ENCODE measurements at places on chromosomes 12 and 14.

DNA sequence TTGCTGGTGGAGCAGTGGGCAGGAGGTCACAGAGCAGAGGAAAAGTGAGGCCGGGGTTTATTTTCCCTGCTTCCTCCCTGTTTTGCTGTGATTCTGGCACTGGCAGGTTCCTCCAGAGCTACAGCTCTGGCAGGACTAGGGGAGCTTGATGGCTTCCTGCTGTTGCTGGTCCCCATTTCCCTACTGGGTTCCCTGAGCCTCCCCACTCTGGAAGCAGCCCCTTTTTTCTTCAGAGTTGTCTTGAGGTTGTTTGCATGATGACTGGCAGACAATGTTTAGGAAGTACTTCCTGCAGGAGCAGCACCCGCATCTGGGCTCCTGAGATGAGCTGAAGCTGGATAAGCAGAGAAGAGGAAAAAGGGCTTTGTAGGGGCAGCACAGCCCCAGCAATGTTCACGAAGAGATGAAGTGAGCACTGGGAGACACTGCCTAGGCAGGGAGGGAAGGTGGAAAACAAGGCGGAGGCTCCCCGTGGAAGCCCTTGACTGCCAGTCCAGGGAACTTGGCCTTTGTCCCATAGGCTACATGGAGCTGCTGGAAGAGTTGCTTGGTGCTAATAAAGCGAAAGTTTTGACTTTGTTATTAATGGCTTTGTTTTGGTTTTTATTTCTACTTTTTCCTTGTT lies 126.9 kb downstream of the SLC38A6 start:
- no peak for DNase-seq

DNA sequence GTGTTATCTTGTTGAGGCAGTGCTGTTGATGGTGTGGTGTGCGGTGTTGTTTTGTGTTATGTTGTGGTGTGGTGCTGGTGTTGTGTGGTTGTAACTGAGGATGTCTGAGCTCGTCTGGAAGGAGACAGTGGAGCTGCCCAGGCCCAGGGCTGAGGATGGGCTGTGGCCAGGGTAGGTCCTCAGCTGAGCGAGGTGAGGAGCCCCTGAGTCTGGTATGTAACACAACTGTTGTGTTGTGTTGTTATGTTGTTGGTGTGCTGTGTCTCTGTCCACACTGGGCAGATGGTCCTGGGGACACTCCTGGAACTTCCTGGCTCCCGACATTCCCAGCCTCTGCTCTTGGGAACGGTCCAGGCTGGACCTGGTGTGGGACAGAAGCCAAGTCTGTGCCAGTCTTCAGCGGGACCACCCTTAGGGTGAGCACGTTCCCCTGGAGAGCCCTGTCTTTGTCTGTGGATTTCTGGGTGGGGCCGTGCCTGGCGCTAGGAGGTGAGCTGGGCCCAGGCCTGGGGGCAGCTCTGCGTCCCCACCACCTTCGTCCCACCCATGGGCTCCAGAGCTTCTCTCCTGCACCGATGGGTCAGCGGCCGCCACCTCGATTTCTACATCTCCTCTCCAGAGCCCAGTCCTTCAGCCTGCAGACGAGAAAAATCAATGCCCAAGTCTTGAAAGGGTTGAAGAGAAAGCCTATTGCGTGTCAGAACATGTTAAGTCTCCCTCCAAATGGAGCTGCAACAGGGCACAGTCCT lies 27.4 kb upstream of the SFSWAP start:
- DNase-seq, result no peak

- no peak for DNase-seq
Measured at GRCh38 chr14:74478996-74479635, 14.0 kb downstream of the NPC2 start.

- DNase-seq, result no peak
Measured at GRCh38 chr14:101929096-101929495, 35.3 kb upstream of the DYNC1H1 start.

GRCh38 chr12:56995930-56996496 lies 10.3 kb downstream of the ZBTB39 start:
- DNase-seq, result no peak

DNA sequence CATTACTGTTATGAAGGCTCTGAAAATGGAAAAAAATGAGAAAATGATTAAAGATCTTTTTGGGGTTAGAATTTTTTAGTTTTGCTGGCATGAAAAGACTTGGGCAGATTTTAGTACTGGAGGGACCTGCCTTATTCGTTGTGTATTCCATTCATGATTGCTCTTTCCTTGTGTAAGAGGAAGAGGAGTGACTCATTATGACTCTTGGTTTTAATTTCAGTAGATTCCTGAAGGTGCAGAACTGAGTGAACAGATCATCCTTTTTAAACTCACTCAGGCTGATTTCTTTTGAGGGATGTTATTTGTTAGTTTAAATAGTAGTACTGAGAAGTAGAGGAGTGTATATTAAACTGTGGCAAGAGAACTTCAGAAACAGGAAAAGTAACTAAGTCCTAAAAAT lies 41.6 kb downstream of the AKAP6 start:
- DNase-seq, result peak; percentile 56

DNA sequence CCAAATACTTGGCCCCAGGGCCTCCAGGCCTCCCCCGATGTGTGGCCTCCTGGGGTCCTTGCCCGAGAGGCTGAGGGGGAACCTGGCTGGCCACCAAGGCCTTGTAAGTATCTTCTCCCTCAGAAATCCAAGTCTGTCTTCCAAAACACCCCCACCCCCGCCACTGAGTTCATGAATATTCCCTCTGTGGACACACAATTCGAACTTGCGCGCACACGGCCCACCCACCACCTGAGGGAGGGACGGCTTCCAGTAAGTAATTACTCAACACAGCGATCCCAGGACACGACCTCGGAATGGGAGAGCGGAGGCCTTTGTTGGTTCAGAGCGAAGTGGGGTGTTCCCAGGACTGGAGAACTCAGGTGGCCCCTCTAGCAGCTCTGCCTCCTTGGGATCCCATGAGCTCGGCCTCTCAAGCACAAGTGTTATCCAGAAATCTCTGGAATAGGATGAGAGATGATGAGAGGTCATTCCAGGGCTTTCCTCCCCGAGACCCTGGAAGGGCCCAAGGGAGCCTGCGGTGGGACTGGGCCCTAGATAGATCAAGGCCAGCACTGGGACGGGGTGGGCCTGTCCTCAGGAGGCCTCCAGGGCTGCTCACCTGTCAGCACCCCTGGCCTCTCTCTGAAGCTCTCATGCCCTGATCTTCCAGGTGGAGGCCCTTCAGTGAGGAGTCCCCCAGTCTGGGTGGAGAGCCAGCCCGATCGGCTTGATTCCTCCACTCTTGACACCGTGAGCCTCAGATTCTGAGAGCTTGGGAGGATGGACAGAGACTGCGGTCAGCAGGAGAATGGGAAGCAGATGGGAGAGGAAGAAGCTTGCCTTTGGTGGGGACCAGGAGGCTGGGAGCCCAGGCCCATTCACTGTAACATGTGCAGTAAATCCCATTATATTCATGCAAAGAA lies 219.0 kb upstream of the RTL1 start:
- DNase-seq, result no peak

DNA sequence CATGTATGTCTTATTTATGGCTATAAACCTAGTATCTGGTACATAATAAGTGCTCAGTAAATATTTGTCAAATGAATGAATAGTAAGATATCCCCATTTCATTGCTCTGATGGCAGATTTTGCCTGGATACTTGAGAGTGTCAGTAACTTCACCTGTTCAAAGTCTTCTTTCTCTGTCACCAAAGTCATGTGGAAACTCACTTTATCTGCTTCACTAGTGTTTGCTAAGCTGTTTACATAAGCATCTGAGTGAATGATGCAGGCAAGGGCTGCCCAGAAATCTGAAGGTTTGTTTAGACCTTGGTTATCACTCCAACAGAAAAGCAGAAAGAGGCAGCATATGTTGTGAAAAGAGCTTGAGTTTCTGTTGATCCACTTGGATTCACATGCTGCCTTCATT lies 4.3 kb downstream of the OR4E1 start:
- no peak for DNase-seq

DNA sequence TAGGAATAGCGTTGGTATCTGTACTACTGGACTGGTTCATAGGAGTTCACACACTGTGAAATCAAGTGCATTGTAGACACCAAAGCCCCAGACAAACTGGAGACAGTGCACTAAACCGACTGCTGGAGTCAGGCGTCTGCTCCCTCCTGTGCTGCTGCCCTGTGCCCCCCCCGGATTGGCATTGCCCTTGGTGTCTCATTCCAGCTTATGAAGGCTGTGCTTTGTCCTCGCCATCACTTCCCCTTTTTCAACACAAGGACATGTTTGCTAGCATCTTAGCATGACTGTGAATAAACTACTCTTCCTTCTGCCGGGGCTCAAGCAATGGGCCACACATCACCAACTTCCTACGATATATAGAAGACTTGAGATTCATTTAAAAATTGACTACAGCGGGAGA lies 84.0 kb downstream of the TMCC3 start:
- DNase-seq, result no peak

DNA sequence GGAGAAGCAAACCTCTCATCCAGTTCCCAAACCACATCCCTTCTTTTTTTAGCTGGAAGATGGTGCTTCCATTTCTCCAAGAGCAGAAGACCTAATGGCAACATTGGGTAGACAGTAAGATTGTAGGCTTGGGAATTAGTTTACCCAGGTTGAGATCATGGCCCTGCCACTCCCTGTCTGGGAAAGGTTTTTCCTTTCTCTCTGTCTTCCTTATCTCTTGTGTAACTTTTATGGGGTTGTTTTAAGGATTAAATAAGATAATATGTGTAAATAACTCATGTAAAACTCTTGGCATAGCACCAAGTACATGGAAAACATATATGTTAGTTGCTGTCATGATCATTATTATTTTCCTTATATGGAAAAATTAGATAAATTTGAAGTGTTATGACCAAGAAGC lies 23.2 kb upstream of the PSMA6 start:
- DNase-seq, result no peak

- no peak for DNase-seq
Measured at GRCh38 chr12:26798023-26798422, 35.0 kb downstream of the ITPR2 start.

- no peak for DNase-seq
Measured at GRCh38 chr12:6390084-6390799, 6.3 kb downstream of the LTBR start.

DNA sequence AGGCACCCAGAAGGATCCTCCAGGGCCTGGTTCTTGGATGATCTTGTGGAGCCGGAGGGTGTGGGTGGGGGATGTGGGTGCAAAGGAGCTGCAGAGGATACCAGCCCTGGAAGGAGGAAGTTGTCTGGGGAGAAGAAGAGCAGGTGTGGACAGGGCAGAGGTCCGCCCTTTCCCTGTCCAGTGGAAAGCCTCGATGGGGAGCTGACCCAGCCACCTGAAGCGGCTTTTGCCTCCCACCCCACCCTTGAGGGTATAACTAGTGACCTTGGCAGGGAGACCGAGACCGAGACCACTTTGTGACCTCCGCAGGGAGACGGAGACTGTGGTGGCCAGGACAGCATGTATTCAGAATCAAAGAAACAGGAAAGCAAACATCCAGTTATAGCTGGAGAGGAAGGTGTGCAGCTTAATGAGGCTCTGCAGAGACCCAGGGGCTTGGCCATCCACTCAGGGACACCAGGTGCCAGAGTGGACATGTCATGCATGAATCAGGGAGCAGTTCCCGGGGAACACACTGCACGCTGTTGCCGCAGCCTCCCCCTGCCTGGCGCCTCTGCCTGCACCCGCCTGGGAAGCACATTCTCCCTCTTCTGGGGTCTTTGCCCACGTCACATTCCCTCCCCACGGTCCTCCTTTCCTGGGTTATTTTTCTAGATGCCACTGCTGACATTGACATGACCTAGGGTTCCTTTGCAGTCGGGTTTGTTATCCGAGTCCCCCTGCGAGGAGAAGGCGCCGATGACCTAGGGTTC lies 87.7 kb downstream of the ADGRD1 start:
- no peak for DNase-seq

- no peak for DNase-seq
Measured at GRCh38 chr12:65121956-65122469, 908 bp upstream of the WIF1 start.

DNA sequence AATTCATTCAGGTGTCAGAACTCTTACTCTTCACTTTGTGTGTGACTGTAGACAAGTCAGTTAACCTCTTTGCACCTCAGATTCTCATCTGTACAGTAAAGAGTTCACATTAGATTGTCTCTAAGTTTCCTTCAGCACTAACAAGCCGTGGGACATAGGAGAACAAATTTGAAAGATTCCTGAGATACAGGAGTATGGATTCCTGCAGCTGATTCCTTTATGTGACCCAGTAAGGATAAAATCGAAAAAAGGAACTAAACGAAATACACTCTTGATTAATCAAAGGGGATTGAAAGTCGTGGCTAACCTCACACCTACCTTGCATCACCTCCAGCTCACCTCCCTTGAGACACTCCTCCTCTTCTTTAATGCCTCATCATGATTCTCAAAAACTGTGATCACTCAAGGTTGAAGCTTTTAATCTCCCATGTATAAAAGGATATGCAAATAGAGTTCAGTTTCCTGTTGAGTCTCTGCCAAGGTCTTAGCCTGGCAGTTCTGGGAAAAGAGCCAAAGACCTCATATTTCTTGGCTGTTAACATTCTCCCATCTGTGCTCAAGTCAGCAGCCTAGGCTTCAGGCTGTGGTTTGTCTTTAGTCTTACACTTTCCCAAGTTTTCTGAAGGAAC lies 156.6 kb downstream of the DAD1 start:
- peak; percentile 84 for DNase-seq

DNA sequence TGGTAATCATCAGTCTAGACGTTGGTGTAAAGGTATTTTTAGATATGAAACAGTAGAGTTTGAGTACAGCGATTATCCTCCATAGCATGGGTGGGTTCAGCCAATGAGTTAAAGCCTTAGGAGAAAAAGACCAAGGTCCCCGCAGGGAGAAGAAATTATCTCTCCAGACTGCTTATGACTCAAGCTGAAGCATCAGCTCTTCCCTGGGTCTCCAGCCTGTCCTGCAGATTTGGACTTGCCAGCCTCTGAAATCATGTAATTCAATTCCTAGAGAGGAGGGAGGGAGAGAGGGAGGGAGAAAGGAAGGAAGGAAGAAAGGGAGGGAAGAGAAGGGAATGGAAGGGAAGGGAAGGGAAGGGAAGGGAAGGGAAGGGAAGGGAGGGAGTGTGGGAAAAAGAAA lies 12.0 kb upstream of the DTX1 start:
- no peak for DNase-seq

GRCh38 chr14:58362798-58363412 lies 32.8 kb upstream of the TOMM20L start:
- DNase-seq, result peak; percentile 39

DNA sequence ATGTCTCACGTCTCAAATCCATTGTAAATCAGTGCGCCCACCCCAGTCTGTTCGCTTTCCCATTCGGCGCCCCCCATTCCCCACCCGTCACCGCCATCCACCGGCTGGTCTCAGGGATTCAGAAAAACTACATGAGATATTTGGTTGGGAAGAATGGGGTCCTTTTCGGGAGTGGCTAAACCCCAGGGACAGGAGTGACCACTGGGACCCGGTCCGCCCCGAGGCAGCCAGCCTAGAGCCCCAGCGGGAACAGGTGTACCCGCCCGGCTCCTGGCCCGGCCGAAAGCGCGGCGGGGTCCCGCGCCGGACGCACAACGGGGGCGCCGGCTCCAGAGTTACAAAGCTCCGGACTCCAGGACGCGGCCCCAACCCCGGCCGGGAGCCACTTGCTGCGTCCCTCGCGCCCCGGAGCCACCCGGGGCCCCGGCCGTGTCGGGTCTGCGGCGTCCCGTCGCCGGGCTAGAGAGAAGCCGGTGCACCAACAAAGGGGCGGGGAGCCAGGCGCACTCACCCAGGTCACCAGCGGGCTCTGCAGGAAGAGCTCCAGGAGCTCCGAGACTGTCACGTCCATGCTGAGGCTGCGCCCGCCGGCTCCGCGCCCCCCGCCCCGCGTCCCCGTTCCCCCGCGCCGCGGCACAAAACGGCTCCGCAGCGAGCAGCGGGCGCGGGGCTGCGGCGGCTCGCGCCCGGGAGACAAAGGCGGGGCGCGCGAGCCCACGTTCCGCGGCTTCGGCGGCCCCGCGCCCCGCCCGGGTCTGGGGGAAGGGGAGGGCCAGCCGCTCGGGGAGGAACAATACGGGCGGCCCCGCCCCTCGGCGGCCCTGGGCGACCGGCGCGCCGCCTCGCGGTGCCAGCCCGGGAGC lies at the start of gene CCDC88C:
TSS of gene CCDC88C (minus strand) at position 701 of the 863 bp plus-strand sequence. CDS start at position 571, 130 bp downstream.
- DNase-seq, result no peak

All from urothelium cell line (cell line).